ENCODE measurements at places on chromosomes 7 and 10. TPM values are rescaled to one million over a fixed set of nuclear protein-coding genes. Genes with fewer than 3 reads are reported as not detected.

KCNH2 gene
- polyA plus RNA-seq, result 49.2 TPM

CLDN3 gene
- polyA plus RNA-seq, result 116 TPM

ITGA8 gene
- polyA plus RNA-seq, result 1.6 TPM

FFAR4 gene
- polyA plus RNA-seq, result 0.78 TPM

DRGX gene
- polyA plus RNA-seq, result 0.12 TPM

HTR5A gene
- 2.1 TPM for polyA plus RNA-seq

CARD11 gene
- polyA plus RNA-seq, result 7.4 TPM

OIT3 gene
- polyA plus RNA-seq, result not detected

DNA sequence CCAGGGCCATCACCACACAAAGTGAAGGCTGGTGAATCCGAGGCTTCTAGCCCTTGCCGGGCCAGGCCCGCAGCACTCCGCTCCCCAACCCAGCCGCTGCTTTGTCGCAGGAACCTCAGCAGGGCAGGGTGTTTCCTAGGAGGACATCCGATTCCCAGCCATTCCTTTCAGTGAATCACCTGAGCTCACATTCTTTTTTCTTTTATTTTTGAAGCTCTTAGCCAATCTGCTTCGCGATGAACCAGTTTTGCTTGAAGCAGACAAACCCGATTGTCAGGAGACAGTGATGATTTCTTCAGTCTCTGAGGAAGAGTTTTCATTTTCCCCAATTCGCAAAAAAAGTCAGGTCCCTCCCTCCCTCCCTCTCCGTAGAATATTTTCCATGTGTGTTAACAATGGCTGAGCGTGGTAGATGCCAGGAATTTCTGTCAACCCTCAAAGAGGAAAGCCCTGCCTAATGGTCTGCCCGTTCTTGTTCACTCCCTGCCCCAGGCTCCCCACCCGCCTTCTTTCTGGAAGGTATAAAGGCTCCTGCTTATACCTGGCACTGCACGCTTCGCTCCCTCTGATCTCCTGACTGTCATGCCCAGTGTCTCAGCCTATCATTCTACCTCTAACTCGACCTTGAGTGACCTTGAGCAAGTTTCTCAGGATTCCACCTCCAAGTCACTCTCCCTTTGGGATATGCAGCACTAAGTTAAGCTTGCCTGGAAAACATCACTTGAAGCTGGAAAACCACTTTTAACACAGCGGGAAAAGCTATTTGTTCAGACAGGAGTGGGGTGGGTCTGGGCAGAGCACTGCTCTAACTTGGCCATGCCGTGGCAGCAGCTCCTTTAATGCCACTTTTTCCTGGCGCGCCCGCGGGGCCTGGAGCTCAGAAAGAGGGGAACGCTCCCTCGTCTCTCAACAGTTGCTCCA lies 35.1 kb downstream of the EGFR start:
- no peak for DNase-seq

DNA sequence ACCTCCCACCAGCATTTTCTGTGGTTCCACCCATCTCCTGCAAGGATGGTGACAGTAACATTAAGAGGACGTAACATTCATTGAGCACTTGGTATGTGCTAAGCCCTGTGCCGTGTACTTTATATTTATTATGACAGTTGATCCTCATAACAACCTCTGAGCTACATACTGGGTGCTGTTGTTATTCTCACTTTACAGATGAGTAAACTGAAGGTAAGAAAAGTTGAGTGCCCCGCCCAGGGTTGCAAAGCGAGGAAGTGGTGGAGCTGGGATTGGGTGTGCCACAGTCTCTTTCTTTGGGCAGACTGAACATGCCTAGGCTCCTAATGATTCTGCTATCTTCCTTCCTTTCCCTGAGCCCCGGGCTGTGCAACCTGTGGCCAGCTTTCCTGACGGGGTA lies 107.4 kb downstream of the SH3PXD2A start:
- DNase-seq, result no peak

GRCh38 chr10:4767033-4767814 lies 58.8 kb upstream of the AKR1E2 start:
- peak; percentile 82 for DNase-seq

DNA sequence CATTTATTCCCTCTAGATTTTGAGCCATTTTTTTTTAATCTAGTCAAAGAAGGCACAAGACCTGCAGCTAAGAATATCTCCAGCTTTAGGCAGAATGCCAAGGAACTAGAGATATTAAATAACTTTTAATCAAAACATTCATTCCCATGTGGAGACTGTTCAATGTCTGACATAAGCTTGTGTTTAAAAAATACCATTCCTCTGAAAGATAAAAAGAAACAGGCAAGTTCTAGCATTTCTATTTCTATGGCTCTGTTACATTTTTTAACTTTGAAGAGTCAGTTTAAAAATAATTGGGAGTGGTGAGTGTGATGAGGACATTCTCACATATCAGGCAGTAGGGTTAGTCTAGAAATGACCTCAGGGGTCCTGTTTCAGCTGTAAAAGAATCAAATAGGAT lies 48.0 kb downstream of the RHOBTB1 start:
- no peak for DNase-seq

GRCh38 chr7:2259480-2259879 lies 17.5 kb downstream of the NUDT1 start:
- no peak for DNase-seq

GRCh38 chr7:25427721-25428120 lies 199.4 kb upstream of the NPVF start:
- no peak for DNase-seq

- DNase-seq, result no peak
Observed at GRCh38 chr10:100774876-100775275, 29.5 kb downstream of the PAX2 start.

- peak; percentile 15 for DNase-seq
Observed at GRCh38 chr10:95655571-95656290, 780 bp downstream of the ALDH18A1 start.

DNA sequence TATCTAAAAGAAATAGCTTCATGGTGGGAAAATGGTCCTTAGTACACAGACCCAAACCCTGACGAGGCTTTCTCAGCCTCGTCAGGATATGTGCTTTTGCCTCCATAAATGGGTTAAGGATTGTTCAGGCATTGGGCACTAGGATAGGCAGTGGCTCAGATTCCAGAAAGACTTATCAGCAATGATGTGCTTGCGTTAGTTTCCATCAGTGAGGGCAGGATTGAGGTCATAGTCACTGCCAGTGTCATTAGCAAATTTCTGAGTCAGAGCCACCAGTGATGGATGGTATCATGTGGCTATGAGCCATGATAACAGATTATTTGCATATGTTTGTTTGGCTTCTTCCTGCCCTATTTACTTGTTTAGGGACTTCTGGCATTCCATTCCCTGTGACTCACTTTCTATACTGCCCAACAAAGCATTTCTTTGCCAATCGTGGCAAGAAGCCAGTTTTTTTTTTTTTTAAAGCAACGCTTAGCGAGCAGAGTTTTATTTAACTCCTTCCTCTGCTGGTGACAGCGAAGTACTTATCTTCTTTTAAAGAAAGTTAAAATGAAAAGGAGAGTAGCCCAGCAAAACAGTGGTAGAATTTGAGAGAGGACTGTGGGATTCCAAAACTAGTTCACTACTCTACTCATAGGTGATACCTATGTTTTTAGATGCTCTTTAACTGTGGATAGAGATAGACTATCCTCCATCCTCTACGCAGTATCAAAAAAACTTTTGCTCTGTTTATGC lies 44.4 kb downstream of the MYPN start:
- DNase-seq, result peak; percentile 76

DNA sequence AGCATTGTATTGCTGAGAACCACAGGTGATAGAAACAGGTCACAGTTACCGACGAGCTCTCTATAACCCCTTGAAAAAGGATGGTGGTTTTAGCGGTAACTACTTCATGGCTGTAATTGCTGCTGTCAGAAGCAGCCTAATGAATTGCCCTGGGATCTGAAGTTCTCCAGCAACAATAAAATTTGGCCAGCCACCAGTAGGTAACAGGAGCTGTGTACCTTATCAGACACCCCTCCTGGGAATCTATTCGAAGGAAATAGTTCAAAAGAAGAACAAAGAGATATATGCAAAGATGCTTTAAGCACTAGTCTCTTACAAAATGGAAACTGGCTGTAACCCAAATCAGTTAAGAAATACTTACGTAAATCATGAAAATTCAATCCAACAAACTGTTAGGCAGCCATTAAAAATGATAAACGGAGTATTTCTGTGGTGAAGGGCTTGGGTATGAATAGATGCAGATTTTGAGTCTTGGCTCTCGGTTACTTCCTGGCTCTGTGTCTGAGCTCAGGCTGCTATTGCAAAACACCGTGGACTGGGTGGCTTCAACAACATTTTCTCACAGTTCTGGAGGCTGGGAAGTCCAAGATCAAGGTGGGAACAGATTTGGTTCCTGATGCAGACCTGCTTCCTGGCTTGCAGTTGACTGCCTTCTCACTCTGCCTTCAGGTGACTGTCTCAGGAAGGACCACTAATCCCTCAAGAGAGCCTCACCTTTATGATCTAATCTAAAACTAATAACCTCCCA lies 1.6 kb downstream of the MSRB2 start:
- no peak for DNase-seq

DNA sequence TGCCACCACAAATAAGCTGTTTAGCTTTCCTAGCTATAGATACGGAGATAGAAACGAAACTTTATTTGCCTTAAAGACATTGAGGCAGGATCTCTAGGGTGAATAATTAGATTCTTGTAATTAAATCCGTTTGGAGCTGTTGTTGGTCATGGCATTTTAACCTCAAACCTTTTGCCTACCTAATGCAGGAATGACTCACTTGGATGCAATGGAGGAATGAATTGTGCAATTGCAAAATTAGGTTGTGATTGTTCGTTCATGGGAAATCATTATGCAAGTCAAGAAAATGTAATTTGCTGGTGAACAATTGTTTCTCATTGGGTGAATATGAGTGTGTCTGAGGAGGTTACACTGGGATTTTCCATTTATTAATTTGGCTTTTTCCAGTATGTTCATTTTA lies 703.5 kb downstream of the GATA3 start:
- no peak for DNase-seq

- DNase-seq, result no peak
Observed at GRCh38 chr7:128236924-128237586, 4.0 kb upstream of the LEP start.

- DNase-seq, result no peak
Observed at GRCh38 chr10:115974816-115975430, 298.1 kb downstream of the GFRA1 start.

GRCh38 chr10:51010977-51011376 lies 63.3 kb upstream of the PRKG1 start:
- DNase-seq, result peak; percentile 45

DNA sequence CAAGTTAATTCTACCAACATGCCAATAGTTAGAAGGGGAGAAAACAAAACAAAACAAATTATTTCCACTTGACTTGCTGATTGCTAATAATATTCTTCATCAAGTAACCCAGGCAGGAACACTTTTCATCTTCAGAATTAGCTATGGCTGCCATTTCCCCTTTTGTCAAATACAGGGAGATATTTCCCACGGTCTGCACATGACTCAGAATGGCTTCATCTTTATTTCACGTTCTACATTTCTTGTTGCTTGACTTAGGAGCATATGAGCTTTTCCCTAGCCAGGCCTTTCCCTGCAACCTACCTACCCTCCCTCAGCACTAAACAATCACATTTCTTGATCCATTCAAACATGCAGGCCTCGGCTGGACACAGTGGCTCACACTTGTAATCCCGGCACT lies 6.5 kb downstream of the CPVL start:
- DNase-seq, result no peak

DNA sequence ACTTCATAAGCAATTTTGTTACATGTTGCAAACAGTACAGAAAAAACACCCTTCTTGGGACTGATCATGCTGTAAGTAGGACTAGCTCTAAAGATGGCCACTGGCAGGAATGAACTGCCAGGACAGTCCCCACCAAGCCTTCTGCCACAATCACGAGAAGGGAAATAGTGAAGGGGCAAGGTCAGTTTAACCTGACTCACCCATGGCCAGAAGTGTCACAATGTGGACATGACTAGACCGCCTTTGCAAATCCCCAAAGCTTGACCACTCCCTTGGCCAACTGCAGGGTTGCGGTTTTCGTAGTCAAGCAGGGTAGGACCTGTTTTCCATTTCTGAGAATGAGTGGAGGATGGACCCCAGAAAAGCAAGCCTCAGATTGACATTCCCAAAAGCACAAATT lies 19.4 kb upstream of the FRAT2 start:
- no peak for DNase-seq

DNA sequence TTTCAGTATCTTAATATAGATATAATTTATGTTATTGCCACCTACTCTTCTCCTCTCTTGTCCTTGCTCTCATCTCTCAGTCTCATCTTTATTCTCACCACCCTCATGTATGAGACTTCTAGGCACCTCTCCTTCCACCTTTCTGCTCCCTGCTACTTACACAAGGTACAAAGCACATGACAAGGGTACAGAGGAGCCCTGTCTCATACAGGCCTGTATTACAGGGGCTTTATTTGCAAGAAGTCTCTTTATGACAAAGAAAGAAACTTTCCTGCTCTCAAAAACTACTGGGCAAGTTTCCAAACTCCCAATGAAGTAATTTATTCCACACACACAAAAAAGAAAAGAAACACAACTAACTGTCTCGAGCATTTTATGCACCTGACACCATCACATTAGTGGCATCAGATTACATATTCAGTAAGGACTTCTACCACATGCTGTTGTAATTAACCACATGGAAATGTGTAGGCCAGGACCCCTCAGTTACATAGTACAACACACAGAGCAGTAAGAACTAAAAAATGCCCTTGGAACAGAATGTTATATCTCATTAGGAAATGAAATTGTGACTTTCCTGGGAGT lies 253.1 kb downstream of the FZD1 start:
- peak; percentile 50 for DNase-seq

GRCh38 chr7:46660402-46660980 lies 739.4 kb upstream of the IGFBP3 start:
- no peak for DNase-seq

DNA sequence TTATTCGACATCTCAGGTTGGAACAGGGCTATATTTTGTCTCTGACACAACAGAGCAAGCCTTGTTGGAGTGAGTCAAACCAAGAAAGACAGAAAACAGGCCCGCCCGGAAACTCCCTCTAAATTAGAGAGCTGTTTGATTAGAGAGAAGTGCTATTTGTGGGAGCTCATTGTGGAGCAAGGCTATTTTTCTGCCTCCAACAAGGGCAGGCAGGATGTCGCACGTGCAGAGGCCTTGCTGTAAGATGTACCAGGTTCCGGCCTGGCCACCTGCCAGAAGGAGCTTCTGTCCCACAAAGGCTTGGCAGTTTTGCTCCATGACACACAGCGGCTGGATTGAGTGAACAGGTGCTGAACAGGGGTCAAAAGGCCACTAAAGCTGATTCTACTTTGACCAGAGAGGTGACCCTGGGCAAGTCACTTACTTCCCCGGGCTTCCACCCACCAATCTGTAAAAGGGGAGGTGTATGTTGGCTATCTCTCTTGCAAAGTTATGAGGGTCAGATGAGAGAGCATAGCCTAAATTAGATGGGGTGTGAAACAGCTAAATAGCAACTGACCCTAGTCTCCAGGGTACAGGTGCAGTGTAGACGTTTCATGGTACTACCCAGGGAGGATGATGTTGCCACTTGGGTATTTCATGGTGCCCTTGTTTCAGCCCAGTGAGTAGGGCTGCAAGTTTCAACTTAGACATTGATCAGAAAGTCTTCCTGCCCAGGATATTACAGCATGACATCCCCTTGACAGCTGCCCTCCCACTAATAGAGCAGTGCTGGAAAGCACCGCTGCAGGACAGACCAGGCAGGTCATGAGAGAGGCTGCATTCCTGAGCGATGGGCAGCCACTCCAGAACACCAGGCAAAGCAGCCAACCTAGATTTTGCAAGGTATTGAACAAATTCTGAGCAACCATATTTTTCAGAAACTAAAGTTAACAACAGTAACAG lies 62.0 kb downstream of the VSTM4 start:
- DNase-seq, result no peak

- peak; percentile 53 for DNase-seq
Observed at GRCh38 chr7:83655951-83656556, 7.1 kb upstream of the SEMA3E start.

GRCh38 chr7:73828107-73828803 lies 2.5 kb upstream of the CLDN4 start:
- DNase-seq, result no peak

Data from brain (organoid and tissue), 16 donors.